ENCODE measurements at places on chromosomes 4 and X.
A peak's percentile ranks its signal among the peaks of the same experiment; 100 is the strongest.

DNA sequence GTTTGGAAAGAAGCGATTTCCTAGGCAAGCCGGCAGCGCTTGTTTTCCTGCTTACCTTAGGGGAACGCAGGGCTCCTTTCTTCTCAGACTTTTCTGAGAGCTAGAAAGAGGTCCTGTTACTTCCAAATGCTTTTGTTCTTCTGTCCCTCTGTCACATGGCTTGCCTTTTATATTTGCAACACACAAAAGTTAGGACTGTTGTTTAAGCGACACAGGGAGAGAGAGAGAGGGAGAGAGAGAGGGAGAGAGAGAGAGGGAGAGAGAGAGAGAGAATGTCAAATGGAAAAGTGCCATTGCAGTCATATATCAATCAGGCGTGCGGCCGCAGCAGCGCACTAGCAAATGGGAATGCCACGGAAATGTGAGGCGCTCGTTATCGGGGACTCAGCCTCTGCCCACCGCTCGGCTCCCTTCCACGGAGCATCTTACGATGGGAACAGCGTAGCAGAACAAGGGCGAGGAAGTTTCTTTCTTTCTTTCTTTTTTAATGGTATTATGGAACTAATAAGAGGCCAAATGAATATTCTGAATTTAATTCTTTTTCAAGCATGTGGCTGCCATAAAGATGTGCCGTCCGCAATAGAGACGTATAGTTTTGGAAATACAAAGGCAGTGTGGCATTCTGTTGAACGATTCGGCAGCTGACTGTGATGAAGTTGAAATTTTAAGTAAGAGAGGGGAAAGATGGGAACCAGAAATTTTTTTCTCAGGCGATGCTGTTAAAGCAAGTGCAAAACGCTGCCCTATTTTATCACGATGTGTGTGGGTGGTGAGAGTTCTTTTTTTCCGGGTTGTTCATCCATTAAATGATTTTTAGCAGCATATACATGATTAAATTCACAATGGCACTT is at the start of gene NDP:
NDP (minus strand) TSS at position 142 of the 851 bp plus-strand sequence. CDS start 14,745 bp downstream, outside the sequence.
- peak; percentile 20 for DNase-seq

- DNase-seq, result no peak
These were observed 47.9 kb downstream of the CXCL1 start for GRCh38 chr4:73917081-73917501.

DNA sequence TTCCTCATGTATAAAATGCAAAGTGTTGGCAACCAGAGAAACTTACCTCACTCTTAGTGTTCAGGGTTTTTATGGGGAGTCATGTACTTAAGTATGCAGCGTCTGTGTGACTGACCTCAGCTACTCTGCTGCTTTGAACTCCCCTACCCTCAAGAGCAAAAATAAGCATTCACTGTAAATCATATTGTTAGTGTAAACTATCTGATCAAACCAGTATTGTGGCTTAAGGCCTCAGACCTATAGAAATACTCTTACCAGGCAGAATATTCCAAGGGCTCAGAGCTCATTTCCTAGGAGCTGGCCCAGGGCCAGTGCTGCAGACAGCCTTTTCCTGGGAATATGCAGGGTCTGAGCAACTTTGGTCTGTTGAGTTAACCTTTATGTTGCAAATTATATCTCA is 453.1 kb downstream of the CCSER1 start:
- DNase-seq, result no peak

DNA sequence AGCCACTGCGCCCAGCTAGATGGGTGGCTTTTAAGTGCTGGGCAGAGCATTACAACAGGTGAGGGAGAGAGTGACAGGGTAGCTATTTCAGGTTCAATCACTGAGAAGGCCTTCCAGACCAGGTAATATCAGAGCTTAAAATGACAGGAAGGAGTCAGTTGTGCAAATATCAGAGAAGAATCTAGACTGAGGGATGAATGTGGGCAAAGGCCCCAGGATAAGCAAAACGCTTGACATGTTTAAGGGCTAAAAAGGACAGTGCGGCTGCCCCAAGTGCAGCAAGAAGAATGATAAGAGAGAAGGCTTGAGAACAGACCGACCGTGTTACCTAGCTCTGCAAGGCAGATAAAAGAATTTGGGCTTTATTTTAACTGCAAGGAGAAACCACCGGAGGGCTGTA is 18.6 kb downstream of the AADAT start:
- DNase-seq, result no peak

- no peak for DNase-seq
These were observed 9.8 kb downstream of the BGN start for GRCh38 chrX:153504445-153505016.

DNA sequence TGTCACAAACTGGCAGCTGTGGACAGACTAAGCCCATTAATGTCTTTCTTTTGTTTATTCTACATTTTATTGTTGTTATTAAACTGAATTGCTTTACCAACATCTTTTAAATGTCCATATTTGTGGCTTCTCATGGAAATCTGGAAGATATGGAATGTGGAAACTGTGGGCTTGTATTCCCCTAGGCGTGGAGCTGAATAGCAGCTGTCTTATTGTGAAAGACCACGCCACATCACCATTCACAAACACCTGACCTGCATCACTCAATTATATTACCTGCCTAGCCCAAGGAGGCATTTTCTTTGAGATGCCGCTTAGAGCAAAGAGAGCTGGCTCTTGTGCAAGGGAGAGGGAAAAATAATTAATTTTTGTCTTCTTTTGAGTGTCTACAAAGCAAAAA is 96.9 kb upstream of the GPRIN3 start:
- no peak for DNase-seq

DNA sequence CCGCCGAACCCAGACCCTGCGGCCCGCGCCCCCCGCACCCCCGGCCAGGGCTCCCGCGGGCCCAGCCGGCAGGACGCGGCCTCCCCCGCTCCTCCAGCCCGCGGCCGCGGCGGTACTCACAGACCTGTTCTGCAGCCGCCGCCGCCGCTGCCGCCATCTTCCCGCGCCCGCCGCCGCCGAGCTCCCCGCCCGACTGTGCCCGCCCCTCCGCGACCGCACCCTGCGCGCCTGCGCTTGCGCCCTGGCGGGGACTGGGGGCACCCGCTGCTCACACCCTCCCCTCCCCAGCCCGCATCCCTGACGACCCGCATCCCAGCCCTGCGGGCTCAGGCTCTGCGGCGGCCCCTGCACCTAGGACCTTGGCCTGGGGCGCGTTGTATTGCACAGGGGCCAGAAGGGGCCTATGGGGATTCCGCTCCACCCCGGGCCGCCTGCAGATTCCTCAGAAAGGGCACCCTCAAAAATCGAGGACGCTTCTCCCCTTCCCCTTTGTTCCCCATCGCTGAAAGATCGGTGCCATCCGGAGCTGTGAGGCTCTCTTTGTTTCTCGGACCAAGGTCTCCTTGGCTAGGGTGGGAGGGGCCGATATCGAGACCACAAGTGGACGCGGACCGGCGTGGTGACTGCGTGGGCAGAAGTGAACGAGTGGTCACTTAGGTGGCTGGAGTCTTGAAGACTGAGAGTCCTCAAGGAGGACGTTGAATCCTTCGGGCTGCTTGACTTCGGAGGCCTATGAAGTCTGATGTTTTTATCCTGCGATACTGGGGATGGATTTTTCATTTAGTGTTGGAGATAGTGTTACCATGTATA is at the start of gene SGCB:
SGCB (minus strand) TSS at position 197 of the 810 bp plus-strand sequence; CDS start at position 157, 40 bp downstream.
- peak; percentile 93 for DNase-seq

- no peak for DNase-seq
These were observed 13.6 kb downstream of the CHST7 start for GRCh38 chrX:46587158-46587557.

Data from glutamatergic neuron (in vitro differentiated cells).